Activated T-cell treated with anti-CD3 and anti-CD28 coated beads for 1 hour (primary cell): ENCODE measurements at places on chromosomes 12 and 14.

DNA sequence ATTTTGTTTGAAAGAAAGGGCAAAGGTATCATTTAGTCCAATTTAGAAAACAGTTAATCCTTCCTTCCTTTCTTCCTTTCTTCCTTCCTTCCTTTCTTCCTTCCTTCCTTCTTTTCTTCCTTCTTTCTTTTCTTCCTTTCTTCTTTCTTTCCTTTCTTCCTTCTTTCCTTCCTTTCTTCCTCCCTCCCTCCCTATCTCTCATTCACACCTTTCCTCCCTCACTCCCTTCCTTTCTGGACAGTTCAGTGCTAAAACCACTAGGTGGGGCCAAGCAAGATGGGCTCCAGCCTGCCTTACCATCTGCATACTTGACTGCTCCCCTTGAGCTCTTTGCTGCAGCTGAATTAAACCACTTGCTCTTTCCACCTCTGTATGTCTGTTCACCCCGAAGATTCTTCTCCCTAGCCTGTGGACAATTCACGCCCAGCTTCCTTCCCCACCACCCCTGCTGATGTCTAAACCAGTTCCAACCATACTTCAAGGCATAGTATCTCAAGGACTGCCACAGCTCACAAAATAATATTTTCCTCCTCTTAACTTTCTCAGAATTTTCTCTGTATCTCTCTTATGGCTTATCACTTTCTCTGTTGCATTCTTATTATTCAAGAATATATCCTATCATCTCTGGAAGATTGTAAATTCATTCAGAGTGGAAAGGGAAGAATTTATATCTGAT lies 78.0 kb downstream of the DBX2 start:
- DNase-seq: no peak

DNA sequence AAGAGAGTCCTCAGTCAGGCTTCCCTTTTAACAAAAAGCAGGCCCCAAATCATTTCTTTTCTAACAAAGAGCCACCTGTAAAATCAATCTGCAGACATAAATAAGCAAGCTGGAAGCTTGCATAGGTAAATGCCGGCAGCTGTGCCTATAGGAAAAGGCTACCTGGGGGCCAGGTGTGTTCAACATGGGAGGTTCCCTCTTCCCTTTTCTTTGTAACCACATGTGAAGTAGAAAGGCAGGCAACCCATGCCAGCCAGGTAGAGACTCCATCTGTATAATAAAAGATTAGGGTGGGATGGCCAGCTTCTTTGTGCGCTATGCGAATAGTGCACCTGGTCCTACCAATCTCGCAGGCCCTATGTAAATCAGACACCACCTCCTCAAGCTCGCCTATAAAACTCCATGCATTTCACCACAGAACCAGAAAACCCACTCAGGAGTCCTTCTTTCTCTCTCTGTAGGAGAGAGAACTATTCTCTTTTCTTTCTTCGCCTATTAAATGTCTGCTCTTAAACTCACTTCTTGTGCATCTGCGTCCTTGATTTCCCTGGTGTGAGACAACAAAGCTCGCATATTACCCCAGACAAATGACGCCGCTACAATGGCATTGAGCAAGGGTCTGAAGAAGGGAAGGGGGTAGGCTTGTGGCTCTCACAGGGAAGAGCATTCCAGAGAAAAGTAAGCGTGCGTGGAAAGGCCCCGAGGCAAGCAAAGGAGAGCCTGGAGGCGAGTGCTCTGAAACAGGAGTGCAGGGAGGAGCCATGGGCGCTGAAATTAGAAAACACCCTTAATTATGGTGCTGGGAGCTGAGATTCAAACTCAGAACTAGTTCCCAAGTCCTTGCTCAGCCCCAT lies 67.2 kb downstream of the TTC9 start:
- no peak for DNase-seq

DNA sequence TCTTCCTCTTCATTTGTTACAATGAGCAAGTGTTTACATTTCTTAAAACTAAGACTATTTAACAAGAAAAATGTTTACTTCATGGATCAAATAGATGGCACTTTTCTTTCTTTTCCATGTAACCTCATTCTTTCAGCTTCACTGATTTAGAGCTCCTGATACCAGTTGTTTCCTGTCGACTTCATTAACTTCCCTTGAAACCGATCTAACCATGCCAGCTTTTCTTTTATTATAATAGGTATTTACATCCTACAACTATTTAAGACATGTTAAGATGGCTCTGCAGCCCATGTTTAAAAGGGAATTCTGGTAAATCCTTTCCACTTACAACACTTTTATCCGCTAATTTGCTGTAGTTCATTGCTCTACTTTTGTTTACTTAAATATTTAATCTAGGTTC lies 107.3 kb upstream of the DCN start:
- DNase-seq: no peak

DNA sequence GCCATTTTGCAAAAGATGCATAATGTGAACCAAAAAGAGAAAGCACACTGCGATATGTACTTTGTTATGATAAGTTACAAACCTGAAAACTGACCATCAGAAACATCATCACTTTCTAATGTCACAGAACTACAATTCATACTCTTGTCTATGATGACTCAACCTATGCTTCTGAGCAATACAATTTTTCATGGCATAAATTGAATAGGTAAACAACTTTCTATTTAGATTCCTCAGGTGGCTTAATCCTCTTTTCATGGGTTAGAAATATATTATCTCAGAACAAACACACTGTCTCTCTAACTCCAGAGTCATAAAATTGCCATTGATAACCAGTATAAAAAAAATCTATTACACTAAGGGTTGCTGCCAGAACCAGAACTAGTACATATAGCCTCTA lies 1715.0 kb upstream of the FLRT2 start:
- no peak for DNase-seq

DNA sequence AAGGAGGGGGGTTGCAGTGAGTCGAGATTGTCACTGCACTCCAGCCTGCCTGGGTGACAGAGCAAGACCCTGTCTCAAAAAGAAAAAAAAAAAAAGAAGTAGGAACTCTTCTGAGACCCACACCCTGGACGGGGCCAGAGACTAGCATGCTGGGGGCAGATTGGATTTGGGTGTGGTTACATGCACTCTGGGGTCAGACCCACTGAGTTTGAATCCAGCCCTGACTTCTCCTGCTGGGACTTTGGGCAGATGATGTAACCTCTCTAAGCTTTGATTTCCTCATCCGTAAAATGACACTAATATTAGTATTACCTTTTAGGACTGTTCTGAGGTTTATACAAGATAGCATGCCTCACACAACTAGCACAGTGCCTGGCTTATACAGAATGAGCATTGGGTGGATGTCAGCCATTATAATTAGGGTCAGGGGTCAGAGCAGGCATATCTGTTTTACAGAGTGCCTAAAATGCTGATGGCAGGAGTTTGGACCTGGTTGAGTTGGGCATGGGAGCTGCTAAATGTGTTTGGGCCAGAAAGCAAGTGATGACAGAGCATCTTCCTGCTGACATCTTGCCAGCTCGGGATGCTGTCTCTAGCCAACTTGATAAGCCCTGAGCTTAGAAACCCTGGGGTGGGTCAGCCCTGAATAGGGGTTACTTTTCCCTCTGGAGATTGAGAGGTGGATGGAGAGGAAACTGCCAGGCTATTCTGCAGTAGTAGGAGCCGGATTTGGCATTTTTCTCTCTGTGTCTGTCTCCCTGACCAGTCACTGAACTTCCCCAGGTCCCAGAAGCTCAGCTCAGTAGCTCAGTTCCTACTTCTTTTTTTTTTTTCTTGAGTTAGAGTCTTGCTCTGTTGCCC lies 15.5 kb downstream of the TPCN1 start:
- no peak for DNase-seq

- DNase-seq: no peak
Observed at GRCh38 chr12:40959041-40959440, 229.1 kb upstream of the PDZRN4 start.

DNA sequence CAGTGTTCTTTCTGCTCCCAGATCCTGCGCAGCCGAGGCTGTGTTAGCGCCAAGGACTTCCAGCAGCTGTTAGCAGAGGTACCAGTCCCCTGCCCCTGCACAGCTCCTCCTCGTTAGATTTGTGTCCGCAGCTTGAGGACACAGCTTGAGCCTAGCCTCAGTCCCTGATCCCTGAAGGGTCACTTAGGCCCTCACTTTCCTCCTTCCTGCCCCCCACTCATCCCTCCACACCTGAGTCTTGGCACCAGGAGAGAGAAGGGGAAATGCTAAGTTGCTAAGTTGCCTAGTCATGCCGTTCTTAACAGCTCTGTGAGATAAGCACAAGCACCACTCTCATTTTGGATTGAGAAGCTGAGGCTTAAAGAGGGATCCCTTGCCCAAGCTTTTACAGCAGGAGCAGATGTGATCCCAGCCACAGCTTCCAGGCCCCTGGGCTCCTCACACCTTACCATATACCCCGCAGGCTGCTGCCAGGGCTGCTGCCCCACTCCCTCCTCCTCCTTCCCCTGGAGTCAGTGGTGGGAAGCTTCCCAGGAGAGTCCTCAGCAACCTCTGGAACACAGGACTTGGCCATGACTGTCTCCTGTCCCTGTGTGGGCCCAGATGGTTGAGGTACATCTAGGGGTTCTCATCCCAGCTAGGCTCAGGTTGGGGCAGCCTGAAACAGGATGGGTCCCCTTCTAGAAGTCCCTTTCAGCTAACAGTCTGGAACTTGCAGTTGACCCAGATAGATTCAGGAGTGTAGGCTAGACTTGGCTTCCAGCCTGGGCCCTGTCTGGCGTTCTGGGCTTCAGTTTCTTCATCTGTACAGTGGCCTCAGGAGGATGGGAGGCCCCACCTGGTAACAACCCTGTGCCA lies 975 bp downstream of the OGFOD2 start:
- no peak for DNase-seq

DNA sequence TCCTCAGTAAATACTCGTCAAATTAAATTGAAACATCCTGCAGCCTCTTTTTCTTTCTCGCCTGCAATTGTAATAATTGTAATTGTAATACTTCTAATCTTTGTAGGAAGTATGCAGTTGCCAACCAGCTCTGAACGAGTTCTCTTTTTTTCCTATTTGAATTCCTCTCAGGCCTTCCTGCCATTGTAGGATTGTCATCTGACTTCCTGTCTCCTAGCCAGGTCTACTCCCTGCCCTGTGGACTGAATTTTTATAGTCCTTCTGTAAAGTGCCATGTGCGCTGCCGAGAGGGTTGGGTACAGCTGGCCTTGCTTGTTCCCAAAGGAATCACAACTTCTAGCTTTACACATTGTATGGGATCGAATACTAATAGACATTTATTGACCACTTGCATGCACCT lies 183.3 kb downstream of the SSPN start:
- DNase-seq: no peak

GRCh38 chr12:1797011-1797901 lies 23.1 kb upstream of the LRTM2 start:
- peak; percentile 33 for DNase-seq

DNA sequence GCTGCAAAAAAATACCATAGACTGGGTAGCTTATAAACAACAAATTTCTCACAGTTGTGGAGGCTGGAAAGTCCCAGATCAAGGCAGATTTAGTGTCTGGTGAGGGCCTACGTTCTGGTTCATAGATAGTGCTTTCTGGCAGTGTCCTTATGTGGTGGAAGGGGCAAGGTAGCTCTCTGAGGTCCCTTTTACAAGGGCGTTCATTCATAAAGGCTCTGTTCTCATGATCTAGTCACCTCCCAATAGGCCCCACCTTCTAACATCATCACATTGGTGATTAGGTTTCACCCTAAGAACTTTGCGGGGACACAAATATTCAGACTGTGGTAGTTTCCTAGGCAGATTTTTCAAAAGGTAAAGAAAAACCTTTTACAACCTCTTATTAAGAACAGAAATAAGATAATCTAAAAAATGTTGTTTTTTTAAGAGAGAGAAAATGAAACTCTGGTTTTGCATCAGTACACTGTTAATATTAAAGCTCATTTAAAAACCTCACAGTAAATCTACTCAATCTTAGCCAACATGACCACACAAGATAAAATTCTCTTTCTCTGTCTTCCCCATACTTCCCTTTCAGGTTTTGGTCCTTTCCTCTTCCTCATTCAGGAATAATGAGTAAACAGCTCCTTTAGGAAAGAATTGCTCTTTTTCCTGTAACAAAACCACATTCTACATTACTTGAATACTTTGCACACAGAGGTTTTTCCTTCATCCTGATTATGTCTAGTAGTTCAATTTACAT lies 117.5 kb downstream of the UNC79 start:
- DNase-seq: no peak

DNA sequence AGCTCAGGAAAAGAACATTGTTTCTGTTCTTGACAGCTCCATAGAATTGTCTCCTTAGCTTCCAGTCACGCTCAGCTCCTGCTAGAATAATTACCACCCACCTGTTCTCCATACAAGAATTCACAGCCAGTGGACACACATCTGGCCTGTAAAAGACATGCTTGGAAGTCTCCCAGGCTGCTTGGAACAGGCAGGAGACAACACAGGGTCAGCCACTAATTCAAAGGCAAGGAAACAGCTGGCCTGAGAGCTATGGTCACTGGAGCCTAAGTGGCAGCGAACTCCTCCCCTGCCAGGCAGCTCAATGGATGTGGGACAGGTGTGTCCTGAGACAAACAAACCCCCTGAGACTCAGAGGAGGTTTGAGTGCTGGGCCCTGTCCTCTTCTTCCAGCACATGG lies 22.9 kb upstream of the LTBP2 start:
- DNase-seq: no peak

DNA sequence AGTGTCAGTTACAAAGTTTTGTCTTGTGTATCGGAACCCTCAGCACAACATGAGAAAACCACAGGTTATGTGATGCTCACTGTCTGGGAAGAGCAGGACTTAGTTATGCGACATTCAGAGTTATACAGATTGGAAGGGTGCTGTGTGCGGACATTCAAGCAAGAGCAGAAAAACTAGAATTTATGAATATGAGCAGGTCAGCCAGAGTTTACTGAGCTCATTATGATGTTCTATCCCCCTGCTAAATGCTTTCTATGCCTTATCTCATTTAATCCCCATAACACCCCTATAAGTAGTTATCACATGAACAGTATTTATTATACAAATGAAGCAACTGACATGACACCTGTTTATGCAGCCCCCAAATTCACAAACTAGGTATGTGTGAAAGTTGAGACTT lies 1083.2 kb downstream of the FLRT2 start:
- DNase-seq: no peak

DNA sequence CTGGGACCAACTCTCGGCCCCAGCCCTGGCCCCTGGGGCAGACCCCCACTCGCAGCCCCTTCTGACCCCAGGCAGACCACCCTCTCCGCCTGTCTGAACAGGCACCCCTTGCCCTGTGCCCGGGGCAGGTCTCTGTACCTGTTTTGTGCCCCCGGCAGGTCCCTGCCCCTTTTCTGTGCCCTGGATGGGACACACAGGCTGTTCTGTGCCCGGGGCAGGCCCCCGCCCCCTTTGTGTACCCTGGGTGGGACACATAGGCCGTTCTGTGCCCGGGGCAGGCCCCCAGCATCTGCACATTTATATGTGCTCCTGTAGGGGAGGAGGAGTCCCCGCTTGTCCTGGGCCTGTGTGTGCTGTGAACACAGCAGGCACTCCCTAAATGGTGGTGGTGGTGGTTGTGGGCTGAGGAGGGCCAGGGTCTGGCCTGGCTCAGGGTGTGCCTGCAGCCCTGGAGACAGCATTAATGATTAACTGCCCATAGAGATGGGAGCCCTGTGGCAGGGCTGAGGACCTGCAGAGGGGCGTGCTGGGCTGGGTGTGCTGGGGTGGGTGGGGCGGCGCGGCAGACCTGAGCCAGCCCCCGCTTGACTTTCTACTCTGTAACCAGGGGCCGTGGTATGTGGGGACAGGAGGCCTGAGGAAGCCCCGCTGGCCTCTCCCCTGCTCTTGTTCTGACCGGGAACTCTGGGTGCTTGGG lies 3.7 kb downstream of the FBRSL1 start:
- DNase-seq: no peak
